IPS-NIHi11 (cell line): ENCODE measurements at places on chromosomes 13 and 19.

GRCh38 chr13:29165840-29166239, 345.7 kb downstream of the MTUS2 start:
- no peak for DNase-seq

DNA sequence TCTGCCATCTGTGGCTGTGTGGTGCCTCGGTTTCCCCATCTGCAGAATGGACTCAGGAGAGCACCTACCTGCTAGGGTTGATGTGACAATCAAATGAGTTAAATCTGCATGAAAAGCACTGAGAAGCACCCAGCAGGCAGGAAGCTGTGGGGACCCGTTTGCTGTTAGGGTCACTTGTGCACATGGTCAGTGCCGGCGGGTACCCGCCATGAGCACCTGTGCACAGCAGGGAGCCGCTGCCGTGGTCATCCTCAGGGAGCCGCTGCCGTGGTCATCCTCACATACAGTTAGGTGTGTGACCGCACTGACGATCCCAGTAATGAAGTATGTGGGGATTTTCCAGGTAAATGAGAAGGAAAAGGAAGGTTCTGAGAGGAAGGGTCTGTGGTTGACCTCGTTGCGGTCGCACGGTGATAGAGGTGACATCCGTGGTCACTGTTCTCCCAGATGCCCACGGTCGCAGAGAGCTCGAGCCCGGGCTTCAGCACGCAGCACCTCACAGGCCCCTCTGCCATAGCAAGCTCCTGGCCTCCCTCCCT, 6.5 kb downstream of the MCF2L start:
- DNase-seq, result no peak

GRCh38 chr13:30119476-30119875, 187.9 kb downstream of the KATNAL1 start:
- DNase-seq, result no peak

DNA sequence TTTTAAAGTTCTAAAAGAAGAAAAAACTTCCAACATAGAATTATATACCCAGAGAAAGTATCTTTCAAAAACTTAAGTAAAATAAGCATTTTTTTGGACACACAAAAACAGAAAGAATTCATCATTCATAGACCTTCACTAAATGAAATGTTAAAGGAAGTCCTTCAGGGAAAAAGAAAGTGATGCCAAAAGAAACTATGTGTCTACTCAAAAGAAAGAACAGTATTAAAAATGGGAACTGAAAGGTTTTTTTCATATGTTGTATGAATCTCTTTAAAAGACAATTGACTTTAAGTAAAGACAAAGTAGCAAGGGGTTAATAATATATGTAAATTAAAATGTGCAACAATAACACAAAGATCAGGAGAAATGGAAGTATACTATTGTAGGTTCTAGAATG, 96.5 kb downstream of the DHRS12 start:
- no peak for DNase-seq

DNA sequence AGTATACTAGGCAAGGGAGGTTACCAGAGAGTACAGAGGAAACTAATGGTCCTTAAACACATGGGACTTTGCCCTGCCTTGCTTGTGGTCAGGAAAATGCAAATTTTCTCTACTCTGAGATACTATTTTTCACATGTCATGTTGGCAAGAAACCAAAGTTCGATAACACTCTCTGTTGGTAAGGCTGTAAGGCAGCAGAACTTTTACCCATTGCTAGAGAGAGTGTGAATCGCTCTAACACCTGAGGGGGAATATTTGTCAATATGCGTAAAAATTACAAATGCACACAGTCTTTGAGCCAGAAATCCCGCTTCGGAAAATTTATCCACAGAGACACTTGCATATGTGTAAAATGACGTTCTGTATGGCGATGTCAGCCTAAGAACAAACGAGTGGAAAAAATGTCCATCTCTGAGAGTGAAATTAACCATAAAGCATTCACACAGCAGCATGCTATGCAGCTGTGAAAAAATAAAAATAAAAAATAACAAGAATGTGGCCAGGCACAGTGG, 9.5 kb upstream of the RFX1 start:
- no peak for DNase-seq

- DNase-seq, result no peak
Measured at GRCh38 chr19:13119627-13120026, 1.6 kb downstream of the NACC1 start.

- peak; percentile 84 for DNase-seq
Measured at GRCh38 chr19:41352609-41353465, 885 bp downstream of the TGFB1 start.

DNA sequence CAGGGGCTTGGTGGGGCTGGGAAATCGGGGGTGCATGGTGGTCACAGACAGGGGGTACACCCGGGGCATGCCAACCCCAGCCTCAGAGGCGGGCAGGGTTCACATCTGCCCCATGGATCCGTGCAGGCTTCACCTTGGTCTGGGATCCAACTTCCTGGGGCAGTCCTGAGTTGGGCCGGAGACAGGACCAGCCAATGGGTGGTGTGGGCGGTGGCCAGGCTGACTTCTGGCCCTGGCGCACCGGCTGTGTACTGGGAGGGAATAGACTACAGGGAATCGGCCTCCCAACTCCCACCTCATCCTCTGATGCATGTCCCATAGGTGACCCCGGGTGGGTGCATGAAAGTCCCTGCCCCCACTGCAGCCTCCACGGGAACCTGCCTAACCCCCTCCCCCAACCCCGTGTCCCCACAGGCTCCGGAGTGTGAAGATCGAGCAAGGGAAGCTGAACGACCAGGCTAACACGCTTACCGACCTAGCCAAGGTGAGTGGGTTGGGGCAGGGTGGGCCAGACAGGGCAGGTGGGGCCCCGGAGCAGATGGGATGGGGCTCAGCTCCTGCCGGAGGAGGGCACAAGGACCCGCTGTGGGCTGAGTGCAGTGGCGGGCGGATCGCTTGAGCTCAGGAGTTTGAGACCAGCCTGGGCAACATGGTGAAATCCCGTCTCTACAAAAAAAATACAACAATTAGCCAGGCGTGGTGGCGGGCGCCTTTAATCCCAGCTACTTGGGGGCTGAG, 14.7 kb upstream of the ARRDC2 start:
- DNase-seq, result no peak

DNA sequence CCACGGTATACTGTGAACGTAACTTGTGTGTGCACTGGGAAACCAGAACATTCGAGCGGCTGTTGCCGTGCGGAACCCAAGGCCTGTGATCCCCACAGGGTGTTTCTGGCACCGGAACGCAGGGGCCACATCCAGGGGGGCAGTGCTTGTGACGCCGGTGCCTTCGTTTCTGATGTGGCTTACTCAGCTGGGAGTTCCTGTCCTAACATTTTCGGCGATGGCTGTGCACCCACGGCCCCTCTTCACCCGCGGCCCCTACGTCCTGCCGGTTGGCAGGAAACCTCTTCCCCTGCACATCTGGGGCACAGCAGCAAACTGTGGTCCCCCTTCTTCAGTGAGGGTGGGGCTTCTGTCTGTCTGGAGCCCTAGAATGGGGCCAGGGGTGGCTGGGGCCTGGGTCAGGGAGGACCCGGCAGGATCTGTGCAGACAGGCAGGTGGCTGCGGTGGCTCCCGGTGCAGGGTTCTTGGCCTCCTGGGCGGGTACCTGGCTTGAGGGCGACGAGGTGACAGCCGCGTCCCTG, 26.2 kb downstream of the CSNK1G2 start:
- no peak for DNase-seq

DNA sequence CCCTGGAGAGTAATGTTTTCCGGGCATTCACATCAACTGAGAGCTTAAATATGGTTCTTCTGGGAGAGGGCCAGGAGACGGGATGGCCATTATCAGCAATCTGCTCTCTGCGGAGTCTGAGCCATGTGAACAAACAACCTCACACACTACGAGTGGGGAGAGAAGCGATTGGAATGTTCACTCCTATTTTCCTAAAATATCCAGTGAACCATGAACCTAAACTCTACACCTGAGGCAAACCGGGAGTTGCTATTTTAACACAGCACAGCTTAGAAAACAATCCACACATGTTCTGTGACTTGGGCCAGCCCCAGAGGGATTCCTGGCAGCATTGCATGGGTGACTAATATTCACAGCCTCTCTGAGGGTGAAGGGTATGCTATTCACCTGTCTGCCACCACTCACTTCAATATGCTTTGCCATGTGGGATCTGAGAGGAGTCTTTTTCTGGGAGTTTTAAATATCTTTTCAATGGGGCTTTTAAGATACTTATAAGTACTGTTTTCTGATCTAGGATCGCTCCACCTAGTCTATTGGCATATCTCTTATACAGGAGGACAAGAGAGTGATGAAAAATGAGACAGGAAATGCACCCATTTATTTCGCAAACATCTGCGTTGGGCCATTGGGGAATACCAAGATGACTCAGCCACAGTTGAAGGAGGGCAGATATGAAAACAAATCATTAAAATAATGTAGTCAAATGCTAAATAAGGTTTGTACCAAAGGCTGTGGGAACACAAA, 72.6 kb upstream of the SERP2 start:
- no peak for DNase-seq

DNA sequence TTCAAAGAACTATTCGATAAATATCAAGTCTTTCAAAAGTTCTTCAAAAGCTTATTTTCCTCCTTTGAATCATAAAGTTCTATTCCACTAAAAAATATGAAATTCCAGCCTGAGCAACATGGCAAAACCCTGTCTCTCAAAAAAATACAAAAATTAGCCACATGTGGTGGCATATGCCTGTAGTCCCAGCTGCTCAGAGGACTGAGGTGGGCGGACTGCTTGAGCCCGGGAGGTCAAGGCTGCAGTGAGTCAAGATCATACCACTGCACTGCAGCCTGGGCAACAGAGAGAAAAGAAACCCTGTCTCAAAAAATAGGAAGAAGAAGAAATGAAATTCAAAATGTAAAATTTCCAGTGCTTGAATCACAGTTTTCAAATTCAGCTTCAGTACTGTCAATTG, 24.6 kb downstream of the CAB39L start:
- DNase-seq, result no peak

GRCh38 chr13:71149046-71149445, 718.0 kb downstream of the DACH1 start:
- DNase-seq, result no peak

- DNase-seq, result no peak
Measured at GRCh38 chr19:38228005-38228377, 4.0 kb upstream of the DPF1 start.

DNA sequence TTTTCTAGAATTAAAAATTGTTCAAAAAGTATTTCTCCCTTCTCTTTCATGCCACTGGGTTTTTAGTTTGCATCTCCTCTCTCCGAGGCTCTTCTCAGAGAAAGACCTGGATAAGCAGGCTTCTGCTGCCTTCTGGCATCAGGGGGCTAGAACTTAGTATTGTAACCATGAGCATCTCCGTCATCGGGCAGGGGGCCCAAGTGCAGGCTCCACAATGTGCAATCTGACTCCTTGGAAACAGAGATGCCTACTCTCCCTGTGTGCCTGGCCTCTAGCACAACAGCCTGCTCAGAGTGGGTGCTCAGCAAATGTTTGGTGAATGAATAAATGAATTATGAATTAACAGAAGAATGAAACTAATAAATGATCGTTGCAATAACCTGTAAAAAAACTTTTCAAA, 45.6 kb upstream of the MTIF3 start:
- DNase-seq, result no peak
